ENCODE measurements at places on chromosomes 4 and X. TPM values are rescaled to one million over a fixed set of nuclear protein-coding genes. Genes with fewer than 3 reads are reported as not detected.

GRCh38 chrX:104135677-104136076 is 21.1 kb downstream of the SLC25A53 start:
- no peak for DNase-seq

DNA sequence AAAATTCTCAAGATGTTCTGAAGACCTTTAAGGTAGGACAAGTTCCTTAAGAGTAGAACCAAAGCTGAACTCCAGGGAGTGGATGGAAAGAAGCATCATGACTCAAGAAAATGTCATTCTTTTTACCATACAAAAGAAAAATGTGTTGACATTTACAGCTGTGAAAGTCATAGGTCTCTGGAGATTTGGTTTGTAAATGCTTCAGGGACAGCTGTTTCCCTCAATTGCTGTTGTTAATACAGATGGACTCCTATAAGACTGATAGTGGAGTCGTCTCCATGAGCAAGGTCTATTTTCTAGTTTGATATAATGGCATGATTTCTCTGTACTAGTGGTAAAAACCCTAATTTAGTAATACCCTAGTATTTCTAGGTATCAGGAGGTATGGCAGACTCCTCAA is 101.7 kb downstream of the PHOX2B start:
- no peak for DNase-seq

TEX13C gene
- not detected for total RNA-seq

GRCh38 chr4:169826634-169827187 is 69.0 kb upstream of the HPF1 start:
- DNase-seq = no peak

WWC2 gene
- total RNA-seq = 33.7 TPM

DNA sequence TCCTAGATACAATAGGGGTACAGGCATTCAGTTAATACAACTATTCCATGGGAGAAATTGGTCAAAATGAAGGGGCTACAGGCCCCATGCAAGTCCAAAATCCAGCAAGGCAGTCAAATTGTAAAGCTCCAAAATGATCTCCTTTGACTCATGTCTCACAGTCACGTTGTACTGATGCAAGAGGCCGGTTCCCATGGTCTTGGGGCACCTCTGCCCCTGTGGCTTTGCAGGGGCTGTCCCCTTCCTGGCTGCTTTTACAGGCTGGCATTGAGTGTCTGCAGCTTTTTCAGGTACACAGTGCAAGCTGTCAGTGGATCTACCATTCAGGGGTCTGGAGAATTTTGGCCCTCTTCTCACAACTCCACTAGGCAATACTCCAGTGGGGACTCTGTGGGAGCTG is 12.5 kb upstream of the ASIC5 start:
- no peak for DNase-seq

DNA sequence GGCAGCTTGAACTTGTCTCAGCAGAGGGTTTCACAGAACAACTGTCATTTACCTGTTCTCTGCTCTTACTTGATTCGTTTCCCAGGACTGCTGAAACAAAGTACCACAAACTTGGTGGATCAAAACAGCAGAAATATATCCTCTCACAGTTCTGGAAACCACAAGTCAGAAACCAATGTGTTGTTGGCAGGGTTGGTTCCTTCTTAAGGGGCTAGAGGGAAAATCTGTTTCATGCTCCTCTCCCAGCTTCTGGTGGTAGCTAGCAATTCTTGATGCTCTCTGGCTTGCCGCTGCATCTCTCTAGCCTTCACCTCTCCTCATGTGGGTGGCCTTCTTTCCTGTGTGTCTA is 4.7 kb downstream of the TLR8 start:
- DNase-seq = no peak

DNA sequence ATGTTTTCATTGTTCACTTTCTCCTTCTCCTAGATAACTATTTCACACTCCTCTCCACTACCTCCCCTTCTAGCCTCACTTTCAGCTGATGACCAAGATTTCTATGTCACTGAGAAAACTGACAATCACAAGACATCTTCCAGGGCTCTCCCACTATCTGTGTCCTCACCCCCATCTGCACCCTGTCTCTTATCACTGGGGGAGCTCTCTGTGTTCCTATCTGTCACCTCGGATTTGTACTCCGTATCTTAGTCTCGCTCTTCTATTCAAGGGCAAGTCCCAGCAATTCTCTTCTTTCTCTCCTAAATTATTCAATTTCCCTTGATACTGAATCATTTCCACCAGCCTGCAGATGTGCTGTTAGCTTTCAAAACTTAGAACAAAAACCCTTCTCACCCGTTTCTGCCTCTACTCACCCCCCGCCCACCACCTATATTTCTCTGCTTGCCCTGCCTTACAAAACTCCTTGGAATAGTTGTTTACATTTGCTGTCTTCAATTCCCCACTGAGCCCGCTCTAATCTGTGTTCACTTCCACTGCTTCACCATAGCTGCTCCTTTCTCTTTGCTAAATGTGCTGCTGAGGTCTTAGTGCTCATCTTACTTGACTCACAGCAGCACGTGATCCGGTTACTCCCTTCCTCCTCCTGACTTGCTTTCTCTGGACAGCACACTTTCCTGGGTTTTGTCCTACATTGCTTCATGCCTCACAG is 293.2 kb downstream of the UNC5C start:
- DNase-seq = no peak

GAGE13 gene
- total RNA-seq = not detected

- DNase-seq = no peak
These were observed 132.2 kb downstream of the NKX6-1 start for GRCh38 chr4:84366907-84367306.

GRCh38 chr4:55395218-55395528 is 584 bp upstream of the TMEM165 start:
- DNase-seq = no peak

UGT2A2 gene
- total RNA-seq = not detected

DNA sequence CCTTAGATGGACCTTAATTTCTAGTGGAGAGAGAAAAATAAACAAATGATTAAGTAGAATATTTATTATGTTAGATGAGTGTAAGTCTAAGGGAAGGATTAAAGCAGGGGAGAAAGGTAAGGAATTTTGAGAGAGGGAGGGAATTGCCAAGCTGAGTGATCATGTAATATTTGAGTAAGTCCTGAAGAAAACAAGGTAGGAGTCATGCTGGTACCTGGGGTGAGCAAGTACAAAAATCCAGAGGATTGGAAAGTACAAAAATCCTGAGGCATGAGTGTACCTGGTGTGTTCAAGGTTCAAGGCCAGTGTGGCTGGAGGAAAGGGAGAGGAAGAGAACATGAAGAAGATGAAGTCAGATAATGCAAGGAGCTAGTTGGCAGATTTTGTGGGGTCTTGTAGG is 87.2 kb upstream of the MYOZ2 start:
- DNase-seq = no peak

RNF4 gene
- total RNA-seq = 48.2 TPM

KLHL34 gene
- not detected for total RNA-seq

- DNase-seq = no peak
These were observed 19.4 kb downstream of the AWAT2 start for GRCh38 chrX:70030301-70030767.

DNA sequence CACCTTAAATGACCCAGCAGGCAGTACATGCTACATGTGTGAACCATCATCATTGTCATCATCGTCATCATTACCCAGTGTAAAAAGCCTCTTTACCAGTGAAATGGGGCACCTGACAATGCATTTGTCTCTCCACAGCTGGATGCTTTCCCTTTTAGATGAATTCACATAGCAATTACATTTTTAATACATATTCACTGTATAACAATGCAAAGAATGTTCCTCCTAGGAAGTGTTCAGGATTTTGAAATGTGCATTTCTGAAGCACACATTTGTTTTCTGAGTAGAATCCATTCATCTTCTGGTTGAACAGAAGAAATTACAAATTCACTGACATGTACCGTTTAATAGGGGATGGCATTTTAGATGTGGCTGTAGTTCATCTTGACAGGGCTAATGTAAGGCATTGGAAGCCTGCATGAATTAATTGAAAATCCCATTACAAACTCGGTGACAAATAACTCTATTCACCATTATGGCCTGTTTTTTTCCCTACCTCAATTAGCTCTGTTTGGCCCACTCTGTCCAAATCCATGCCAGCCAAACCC is 111.1 kb downstream of the SH3RF1 start:
- DNase-seq = no peak

- no peak for DNase-seq
These were observed 83.8 kb downstream of the FHDC1 start for GRCh38 chr4:153019906-153020305.

- no peak for DNase-seq
These were observed 2.5 kb downstream of the GALNT7 start for GRCh38 chr4:173171098-173171497.

VCX3A gene
- total RNA-seq = not detected

- DNase-seq = no peak
These were observed 359.9 kb upstream of the F9 start for GRCh38 chrX:139170526-139171173.

WNK3 gene
- 1.4 TPM for total RNA-seq

SNCA gene
- 20.9 TPM for total RNA-seq

EGF gene
- 0.09 TPM for total RNA-seq

GRCh38 chr4:139951021-139951420 is 203.0 kb downstream of the MAML3 start:
- no peak for DNase-seq

All from omental fat pad (tissue), 4 donors.